ENCODE measurements at places on chromosomes 6 and 20. TPM values are rescaled to one million over a fixed set of nuclear protein-coding genes. Genes with fewer than 3 reads are reported as not detected.

- no peak overlapping the region for H3K27ac ChIP-seq
- no peak overlapping the region for H3K4me3 ChIP-seq
- H3K4me1 ChIP-seq = no peaks in the 10 kb centered on the region
- no peaks in the 10 kb centered on the region for H3K27me3 ChIP-seq
- H3K36me3 ChIP-seq = no peaks in the 10 kb centered on the region
- DNase-seq = no peak
These were observed 491.2 kb upstream of the NOX3 start for GRCh38 chr6:155946860-155947259.

DNA sequence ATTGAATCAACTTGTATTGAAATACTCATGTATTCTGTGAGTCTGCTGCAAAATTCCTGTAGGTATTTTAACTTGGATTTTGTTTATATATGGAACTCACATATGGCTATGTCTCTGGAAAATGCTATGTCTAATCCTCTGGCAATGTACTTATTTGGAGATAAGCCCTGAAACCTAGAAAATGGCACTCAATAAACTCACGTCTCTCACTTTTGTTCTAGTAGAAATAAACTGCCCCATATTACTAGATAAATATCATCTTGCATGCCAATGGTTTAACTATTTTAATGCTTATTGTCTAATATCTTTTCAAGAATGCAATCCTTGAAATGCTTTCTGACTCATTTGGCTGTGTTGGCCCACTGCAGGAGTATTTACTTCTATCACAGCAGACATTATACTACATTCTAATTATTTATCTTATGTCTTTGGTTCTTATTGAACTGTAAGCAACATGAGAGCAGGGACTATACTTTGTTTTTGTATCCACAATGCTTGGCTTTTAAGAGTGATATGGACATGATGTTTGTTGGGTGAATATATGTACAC, 292.2 kb upstream of the RSPO3 start:
- no peak for DNase-seq
- H3K27ac ChIP-seq = no peak overlapping the region
- no peaks in the 10 kb centered on the region for H3K4me1 ChIP-seq
- no peaks in the 10 kb centered on the region for H3K27me3 ChIP-seq

GRCh38 chr6:164303102-164303964, 888.8 kb downstream of the QKI start:
- H3K27me3 ChIP-seq = no peaks in the 10 kb centered on the region
- no peak overlapping the region for H3K4me3 ChIP-seq
- no peak overlapping the region for H3K27ac ChIP-seq
- H3K36me3 ChIP-seq = no peaks in the 10 kb centered on the region
- H3K4me1 ChIP-seq = no peaks in the 10 kb centered on the region
- no peak for DNase-seq

ORC3 gene
- total RNA-seq = 5.5 TPM

DNA sequence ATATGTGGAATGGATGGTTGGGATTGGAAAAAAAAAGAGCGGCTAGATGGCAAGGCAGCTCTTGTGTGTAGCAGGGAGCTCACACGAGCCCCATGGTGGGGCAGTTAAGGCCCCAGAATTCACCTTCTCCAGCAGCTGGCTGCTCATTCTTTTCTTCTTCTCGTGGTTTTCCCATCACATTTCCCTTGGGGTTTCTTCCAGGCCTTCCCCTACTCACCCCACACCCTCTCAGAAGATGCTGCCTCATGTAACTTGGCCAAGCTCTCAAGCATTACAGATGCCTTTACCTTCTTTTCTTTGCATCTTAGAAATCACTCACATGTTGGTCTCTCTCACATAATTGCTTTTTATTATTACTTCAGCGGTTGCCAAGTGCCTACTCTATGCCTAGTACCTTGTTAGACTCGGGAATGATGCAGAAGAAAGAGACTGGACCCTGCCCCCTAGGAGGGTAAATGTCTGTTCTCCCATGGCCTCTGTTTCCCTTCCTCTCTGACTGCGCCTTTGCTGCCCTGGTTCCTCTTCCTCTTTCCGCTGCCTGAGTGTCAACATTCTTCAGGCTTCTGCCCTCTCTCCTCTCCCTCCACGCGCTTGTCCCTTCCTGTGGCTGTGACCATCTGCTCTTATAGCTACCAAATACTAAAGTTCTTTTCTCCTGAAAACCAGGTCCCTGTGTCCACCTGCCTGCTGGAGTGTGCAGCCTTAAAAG, 28.6 kb downstream of the PPARD start:
- no peak for DNase-seq
- no peak overlapping the region for H3K4me3 ChIP-seq
- H3K27ac ChIP-seq = peak overlapping the region; percentile 44

- no peak overlapping the region for H3K27ac ChIP-seq
- no peaks in the 10 kb centered on the region for H3K27me3 ChIP-seq
- H3K4me3 ChIP-seq = no peak overlapping the region
- H3K4me1 ChIP-seq = no peaks in the 10 kb centered on the region
These were observed 31.3 kb downstream of the ANKRD6 start for GRCh38 chr6:89464295-89464694.

DNA sequence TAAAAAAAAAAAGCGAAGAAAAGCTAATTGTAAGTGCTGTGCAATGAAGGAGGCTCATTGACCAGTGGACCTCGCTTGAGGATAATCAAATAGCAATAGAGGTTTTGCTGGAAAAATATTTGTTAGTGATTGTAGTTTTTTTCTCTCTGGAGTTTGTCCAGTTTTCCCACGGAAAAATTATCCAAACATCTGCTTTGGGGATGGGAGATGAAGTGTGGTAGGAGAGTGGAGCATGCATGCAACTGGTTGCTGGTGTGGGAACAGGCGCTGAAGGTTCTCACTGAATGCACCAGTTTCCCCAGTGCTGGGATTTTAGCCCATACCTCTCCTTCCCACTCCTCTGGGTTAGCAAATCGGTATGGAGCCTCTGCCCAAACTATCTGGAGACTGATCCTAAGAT, 281.7 kb upstream of the TAB2 start:
- no peak overlapping the region for H3K4me3 ChIP-seq
- no peaks in the 10 kb centered on the region for H3K4me1 ChIP-seq
- no peak overlapping the region for H3K27ac ChIP-seq
- no peaks in the 10 kb centered on the region for H3K36me3 ChIP-seq
- H3K27me3 ChIP-seq = no peaks in the 10 kb centered on the region

ZNF512B gene
- 10.6 TPM for total RNA-seq

RAMACL gene
- 1.2 TPM for total RNA-seq

- no peak overlapping the region for H3K27ac ChIP-seq
- no peaks in the 10 kb centered on the region for H3K36me3 ChIP-seq
- H3K4me1 ChIP-seq = no peaks in the 10 kb centered on the region
- H3K27me3 ChIP-seq = no peaks in the 10 kb centered on the region
- no peak overlapping the region for H3K4me3 ChIP-seq
- DNase-seq = no peak
These were observed 878 bp upstream of the HLA-DMA start for GRCh38 chr6:32953775-32954174.

GRCh38 chr6:107555449-107555848, 65.5 kb downstream of the SOBP start:
- no peaks in the 10 kb centered on the region for H3K27me3 ChIP-seq
- no peaks in the 10 kb centered on the region for H3K36me3 ChIP-seq
- DNase-seq = no peak
- no peak overlapping the region for H3K27ac ChIP-seq
- H3K4me1 ChIP-seq = no peaks in the 10 kb centered on the region

PTCRA gene
- total RNA-seq = not detected

DNA sequence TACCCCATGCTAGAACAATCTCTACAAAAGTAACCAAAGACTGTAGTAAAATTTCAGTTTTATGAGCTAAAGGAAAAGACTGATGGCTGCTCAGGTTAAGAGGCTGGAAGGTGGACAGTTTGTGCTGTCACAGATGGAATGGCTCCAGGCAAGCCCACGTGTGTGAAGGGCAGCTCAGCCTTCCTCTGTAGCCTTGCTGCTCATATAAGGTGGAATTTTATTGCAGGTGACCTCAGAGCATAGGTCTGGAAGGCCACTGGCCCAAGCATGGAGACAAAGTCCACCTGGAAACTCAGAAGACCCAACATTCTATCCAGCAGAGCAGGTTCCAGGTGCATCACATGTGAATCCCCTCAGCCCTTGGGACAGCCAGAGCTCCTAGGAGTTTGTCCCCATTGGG, 53.6 kb downstream of the KAT14 start:
- no peaks in the 10 kb centered on the region for H3K4me1 ChIP-seq
- H3K27me3 ChIP-seq = no peaks in the 10 kb centered on the region
- H3K36me3 ChIP-seq = peaks cover 12% of the 10 kb centered on the region
- no peak for DNase-seq
- H3K4me3 ChIP-seq = no peak overlapping the region
- no peak overlapping the region for H3K27ac ChIP-seq

DNA sequence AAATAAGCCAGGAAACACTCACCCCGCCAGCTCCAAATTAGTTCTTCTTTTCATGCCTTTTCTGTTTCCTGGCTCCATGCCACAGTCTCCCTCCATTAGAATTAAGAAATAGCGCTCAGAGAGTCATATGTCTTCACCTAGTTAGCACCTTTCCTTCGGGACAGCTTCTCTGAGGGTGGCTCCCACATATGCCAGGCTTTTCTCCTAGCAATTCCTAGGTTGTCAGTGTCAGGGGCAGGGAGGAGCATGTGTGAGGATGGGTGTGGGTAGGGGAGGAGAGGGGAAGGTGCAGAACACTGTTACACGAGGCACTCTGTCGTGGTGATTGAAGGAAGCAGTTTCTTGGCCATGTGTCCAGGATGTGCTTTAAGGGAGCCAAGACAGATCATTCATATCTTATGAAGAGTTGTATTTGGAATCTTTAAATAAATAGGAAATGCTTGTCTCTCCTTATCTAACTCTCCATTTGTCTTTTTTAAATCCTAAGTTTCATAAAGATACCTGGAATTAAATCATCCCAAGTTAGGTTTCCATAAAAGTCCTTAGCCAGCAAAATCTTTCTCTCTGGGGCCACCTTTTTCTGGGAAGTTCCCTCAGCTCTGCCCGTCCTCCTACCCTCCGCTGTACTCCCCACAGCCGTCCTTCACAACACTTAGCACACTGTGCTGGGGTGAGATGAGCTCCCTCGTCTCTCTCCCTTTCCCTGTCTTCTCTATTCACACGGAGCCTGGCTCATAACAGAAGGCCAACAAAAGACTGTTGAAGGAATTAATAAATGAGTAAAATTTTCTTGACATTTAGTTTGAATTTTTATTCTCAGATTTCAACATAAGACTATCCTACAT, 361.0 kb downstream of the CD83 start:
- no peaks in the 10 kb centered on the region for H3K27me3 ChIP-seq
- no peaks in the 10 kb centered on the region for H3K36me3 ChIP-seq
- no peak for DNase-seq
- no peaks in the 10 kb centered on the region for H3K4me1 ChIP-seq

GRCh38 chr6:8069631-8070284, 5.6 kb upstream of the BLOC1S5 start:
- H3K27ac ChIP-seq = no peak overlapping the region
- DNase-seq = no peak
- peaks cover 3% of the 10 kb centered on the region for H3K4me1 ChIP-seq
- no peaks in the 10 kb centered on the region for H3K36me3 ChIP-seq
- H3K27me3 ChIP-seq = no peaks in the 10 kb centered on the region

DNA sequence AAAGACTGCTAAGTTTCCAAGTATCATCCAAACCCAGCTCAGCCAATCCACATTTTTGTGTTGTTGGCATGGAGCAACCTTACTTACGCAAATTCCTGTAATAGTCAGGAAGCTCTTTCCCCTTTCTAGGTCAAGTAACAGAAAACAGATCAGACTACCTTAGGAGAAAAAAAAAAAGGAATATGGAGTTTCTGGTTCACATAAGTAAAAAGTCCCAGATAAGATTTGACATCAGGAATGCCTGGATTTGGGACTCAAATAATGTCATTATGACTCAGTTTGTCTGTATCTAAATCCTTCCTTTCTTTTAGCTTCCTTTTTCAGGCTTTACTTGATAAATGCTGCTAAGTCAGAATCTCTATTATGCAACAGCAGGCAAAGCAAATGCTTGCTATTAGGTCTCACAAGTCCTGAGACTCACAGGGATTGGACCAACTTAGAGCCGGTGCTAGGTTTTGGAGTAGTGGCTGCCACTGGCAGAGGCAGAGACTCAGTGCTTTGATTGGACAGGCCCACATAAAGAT, 44.5 kb downstream of the NCOA7 start:
- peaks cover 13% of the 10 kb centered on the region for H3K4me1 ChIP-seq
- no peaks in the 10 kb centered on the region for H3K36me3 ChIP-seq
- no peak for DNase-seq
- no peaks in the 10 kb centered on the region for H3K27me3 ChIP-seq

DNA sequence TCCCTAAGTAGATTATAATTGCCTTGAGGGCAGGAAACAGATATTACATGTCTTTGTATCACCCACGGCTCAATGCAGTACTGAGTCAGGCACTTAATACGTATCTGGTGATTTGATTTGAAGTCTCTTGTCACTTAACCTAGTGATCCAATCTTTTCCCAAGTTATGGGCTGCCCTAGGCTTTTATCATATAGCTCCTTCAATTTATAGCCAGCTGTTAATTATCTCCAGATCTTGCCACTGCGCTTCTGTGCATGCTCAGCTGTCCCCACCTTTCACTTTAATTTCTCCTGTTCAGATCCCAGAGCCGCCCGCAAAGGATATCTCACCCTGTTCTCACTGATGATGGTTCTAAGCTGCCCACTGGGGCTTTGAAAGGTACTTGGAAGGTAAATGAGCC, 41.9 kb downstream of the SNHG17 start:
- H3K27me3 ChIP-seq = no peaks in the 10 kb centered on the region
- H3K4me1 ChIP-seq = no peaks in the 10 kb centered on the region
- no peak overlapping the region for H3K27ac ChIP-seq
- H3K4me3 ChIP-seq = no peak overlapping the region
- DNase-seq = no peak

DNA sequence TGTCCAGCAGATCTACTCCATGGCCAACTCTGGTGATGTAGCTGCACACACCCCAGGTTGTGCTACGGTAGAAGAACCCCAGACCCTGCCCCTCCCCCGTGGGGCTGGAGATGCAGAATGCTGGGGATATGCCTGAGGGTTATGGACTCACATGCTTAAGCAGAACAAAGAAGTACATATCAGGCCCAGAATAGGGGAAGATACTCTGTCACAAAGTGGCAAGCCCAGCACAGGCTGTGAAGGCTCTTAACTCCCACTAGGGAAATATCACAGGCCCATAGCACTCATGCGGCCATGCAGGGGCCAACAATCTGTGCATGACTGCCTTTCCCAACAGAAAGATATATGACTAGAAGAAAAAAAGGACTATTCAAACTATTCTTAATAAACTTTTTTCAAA, 234.9 kb downstream of the KCNQ5 start:
- H3K36me3 ChIP-seq = no peaks in the 10 kb centered on the region
- H3K4me3 ChIP-seq = no peak overlapping the region
- H3K4me1 ChIP-seq = no peaks in the 10 kb centered on the region
- H3K27me3 ChIP-seq = no peaks in the 10 kb centered on the region

- H3K27me3 ChIP-seq = no peaks in the 10 kb centered on the region
- no peak overlapping the region for H3K4me3 ChIP-seq
- no peak for DNase-seq
- no peaks in the 10 kb centered on the region for H3K4me1 ChIP-seq
These were observed 205.5 kb upstream of the SHLD1 start for GRCh38 chr20:5544712-5545111.

GRCh38 chr20:34926581-34926980, 29.0 kb downstream of the GSS start:
- H3K4me1 ChIP-seq = peaks cover 3% of the 10 kb centered on the region
- DNase-seq = no peak
- H3K27me3 ChIP-seq = no peaks in the 10 kb centered on the region
- no peak overlapping the region for H3K4me3 ChIP-seq
- H3K27ac ChIP-seq = no peak overlapping the region
- no peaks in the 10 kb centered on the region for H3K36me3 ChIP-seq

Measured in pancreas (tissue), 10 donors.